ENCODE measurements at places on chromosomes 11 and 22.

DNA sequence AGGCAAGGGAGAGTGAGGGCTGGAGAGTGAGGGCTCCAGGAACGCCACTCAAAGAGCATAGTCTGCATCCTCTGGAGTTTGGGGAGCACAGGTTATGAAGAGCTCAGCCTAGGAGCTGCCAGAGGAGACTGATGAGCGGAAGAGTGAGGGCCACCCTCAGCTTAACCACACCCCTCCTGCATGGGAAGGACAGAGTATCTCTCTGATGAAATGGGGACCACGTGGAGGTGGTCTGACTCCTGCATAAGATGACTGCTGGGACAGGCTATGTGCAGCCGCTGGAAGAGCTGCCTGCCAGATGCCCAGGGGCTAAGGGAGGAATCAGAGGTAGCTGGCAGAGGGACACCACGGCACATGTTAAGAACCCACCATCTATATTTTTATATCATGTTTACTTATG is 162.9 kb upstream of the POU2AF2 start:
- DNase-seq: no peak

DNA sequence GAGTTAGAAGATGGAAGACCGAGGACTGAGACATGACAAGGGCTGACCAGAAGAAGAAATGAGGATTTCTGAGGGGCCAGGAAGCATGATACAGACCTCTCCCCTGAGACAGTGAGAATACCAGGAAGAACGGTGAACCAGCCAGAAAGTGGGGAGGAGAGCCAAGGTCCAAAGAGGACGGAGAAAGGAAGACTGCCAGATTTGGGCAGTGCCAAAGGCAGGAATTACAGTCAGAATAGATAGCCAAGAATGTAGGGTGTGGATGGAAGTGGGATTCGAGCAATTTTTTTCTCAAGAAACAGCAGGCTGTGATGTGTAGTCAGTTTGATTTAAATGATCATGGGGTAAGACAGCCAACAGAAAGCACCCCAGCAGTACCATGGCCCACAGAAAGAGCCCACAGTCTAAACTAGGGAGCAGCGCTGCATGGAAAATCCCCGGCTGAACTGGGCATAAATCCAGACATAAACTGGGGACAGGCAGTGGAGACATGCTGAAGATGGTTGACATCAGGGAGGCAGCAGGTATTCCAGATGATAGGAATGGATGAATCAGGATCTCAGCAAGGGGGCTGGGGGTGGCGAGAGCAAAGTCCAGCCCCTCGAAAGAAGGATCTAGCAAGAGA is 67.3 kb upstream of the BARX2 start:
- DNase-seq: no peak

DNA sequence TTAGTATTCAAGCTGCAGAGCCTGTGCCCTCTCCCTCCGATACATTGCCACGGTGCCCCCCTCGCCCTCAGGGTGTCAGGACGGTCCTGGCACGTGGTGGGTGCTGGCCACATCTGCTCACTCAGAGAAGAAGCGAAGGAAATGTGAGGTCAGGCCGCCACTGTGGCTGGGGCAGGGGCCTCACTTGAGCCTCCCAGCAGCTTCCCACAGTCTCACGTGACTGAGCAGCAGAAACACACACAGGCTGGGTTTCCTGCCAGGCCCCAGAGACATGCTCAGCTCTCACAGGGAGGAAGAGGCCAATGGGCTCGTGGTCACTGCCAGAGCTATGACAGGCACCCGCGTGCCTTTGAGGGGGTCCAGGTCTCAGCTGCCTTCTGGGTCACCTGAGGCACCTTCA is 37.9 kb upstream of the PRR5 start:
- no peak for DNase-seq

- no peak for DNase-seq
Observed at GRCh38 chr22:35301372-35301874, 1.7 kb downstream of the TOM1 start.

- no peak for DNase-seq
Observed at GRCh38 chr11:82924522-82925224, 23.1 kb downstream of the DDIAS start.

DNA sequence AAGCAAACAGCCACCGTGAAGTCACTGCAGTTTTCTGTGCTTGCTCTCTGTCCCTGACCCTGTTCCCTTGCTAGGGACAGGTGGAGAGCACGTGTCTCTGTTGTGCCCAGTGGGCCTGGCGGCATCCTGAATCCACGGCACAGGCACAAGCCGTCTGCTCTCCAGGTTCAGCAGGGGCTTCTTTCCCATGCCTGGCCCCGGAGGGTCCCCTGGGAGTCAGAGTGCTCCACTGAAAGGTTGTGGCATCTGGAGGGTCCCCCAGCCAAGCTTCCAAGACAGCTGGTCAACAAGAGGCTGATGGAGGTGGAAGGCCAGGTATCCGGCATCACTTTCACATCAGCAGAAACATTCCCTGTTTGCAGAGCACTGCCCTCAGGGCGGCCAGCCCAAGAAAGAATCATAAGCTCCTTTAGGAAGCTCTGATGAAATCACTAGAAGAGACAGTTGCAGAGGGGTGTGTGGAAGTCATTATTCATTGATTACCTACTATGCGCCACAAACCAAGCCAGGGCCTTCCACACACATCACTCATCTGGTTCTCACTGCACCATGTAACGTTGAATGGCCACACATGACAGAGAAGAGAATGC is 346.4 kb upstream of the B3GAT1 start:
- no peak for DNase-seq

GRCh38 chr11:93166194-93166593 is 31.6 kb downstream of the SLC36A4 start:
- no peak for DNase-seq

- no peak for DNase-seq
Observed at GRCh38 chr11:95154514-95154913, 64.9 kb downstream of the ENDOD1 start.

Measured in cortex of kidney (tissue), 1 donor.